ENCODE measurements at places on chromosomes 16 and 17. TPM values are rescaled to one million over a fixed set of nuclear protein-coding genes. Genes with fewer than 3 reads are reported as not detected.

FNDC8 gene
- total RNA-seq: not detected

TRPV3 gene
- total RNA-seq: 0.74 TPM

TIMM22 gene
- total RNA-seq: 9.1 TPM

HBA2 gene
- 393 TPM for total RNA-seq

C1QL1 gene
- total RNA-seq: 2.7 TPM

HEATR9 gene
- not detected for total RNA-seq

TOX3 gene
- total RNA-seq: 17.0 TPM

CCL17 gene
- not detected for total RNA-seq

GP1BA gene
- total RNA-seq: not detected

MAF gene
- 16.5 TPM for total RNA-seq

TLK2 gene
- 48.2 TPM for total RNA-seq

KLHL10 gene
- total RNA-seq: 0.25 TPM
